ENCODE measurements at places on chromosomes 4 and X.
A peak's percentile ranks its signal among the peaks of the same experiment; 100 is the strongest.

- no peak for DNase-seq
Observed at GRCh38 chr4:21964762-21965319, 16.3 kb upstream of the KCNIP4 start.

GRCh38 chrX:39176105-39176504 is 374.8 kb downstream of the MID1IP1 start:
- no peak for DNase-seq

- no peak for DNase-seq
Observed at GRCh38 chrX:18676050-18676449, 4.1 kb upstream of the RS1 start.

DNA sequence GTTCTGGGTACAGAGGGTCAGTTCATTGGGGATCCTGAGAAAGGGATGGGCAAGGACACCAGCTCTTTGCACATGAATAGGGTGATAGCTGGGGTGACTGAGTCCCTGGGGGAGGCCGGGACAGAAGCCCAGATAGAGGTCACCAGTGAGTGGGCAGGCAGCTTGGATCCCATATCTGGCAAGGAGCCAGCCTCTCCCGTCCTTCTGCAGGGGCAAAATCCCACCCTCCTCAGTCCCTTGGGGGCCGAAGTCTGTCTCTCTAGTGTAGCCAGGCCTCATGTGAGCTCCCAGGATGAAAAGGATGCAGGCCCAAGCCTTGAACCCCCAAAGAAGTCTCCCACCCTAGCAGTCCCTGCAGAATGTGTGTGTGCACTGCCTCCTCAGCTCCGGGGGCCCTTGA is 16.9 kb upstream of the GAGE10 start:
- no peak for DNase-seq

DNA sequence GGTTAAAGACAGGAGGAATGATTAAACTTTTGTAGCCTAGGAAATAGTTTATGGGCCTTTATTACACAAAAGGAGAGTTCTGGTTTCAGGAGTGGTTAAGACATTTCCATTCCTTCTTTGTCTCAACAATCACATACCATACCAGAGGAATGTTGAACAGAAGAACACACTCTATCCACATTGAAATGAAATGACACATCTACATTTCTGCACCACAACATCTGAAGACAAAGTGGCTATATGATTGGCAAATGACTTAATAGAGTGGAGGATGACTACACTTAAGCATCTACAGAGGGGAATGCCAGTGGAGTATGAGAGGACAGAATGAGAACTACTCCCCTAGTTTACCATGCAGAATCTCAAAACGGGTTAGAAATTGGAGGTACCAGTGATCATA is 8.0 kb downstream of the CYP2U1 start:
- DNase-seq, result no peak

- no peak for DNase-seq
Observed at GRCh38 chr4:46554760-46555465, 165.0 kb upstream of the GABRA2 start.

DNA sequence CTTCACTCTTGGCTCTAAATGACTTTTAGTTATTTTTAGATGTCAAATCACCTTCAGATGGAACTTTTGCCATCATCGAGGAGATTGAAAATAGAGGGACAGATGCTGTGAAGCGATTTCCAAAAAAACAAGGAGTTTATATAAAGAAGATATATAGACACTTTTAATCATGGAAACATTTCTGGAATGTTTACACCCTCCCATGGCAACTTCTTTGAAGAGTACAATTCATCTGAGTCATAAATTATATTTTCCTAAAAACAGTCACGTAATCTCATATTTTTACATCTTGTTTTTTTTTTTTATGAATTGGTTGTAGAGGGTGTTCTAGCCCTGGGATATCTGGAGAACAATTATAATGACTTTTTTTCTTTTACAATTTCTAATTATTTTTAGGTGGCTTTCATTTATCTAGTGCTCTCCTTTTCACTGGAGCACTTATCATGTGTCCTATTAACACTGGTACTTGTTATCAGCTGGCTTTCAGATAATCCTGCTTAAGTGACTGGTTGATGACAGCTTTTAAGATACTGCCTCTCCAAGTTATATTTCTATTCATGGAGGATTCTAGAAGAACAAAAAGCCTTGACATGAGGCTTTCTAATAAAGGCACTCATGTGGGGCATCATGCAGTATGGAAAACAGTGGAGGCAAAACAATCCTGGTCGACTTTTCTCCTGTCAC is 24.9 kb downstream of the PCDH7 start:
- DNase-seq, result no peak

GRCh38 chr4:140085062-140085622 is 68.8 kb downstream of the MAML3 start:
- DNase-seq, result no peak

DNA sequence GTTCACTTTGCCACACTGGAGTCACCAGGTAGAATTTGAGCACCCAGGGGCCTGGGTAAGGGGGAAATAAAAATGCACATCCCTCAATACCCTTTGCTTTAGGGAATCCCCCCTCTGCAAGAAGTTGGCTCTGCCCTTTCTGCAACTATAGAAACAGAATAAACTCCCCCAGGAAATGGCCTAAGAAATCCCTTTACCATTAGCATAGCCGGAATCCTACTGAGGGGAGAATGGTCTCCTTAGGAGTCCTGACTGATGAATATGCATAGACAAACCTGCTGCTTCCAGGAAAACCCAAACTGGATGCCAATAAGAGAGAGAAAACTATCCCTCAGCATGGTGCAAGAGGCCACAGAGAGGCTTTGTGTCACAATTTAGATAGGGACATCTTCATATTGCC is 11.0 kb downstream of the EFHC2 start:
- DNase-seq, result no peak

- no peak for DNase-seq
Observed at GRCh38 chrX:39242187-39242586, 440.9 kb downstream of the MID1IP1 start.

GRCh38 chrX:153770601-153771414 is 6.8 kb downstream of the PLXNB3 start:
- no peak for DNase-seq

DNA sequence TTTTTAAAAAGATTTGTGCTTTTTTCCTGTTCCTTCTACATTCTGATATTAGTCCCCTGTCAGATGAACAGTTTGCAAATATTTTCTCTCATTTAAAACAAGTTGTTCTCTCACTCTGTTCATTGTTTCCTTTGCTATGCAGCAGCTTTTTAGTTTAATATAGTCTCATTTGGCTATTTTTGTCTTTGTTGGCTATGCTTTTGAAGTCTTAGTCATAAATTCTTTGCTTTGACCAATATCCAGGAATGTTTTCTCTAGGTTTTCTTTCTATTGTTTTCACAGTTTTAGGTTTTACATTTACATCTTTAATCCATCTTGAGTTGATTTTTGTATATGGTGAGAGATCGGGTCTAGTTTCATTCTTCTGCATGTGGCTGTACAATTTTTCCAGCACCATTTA is 136.8 kb downstream of the TET2 start:
- no peak for DNase-seq

GRCh38 chr4:78566834-78567499 is 15.4 kb downstream of the ANXA3 start:
- DNase-seq, result no peak

DNA sequence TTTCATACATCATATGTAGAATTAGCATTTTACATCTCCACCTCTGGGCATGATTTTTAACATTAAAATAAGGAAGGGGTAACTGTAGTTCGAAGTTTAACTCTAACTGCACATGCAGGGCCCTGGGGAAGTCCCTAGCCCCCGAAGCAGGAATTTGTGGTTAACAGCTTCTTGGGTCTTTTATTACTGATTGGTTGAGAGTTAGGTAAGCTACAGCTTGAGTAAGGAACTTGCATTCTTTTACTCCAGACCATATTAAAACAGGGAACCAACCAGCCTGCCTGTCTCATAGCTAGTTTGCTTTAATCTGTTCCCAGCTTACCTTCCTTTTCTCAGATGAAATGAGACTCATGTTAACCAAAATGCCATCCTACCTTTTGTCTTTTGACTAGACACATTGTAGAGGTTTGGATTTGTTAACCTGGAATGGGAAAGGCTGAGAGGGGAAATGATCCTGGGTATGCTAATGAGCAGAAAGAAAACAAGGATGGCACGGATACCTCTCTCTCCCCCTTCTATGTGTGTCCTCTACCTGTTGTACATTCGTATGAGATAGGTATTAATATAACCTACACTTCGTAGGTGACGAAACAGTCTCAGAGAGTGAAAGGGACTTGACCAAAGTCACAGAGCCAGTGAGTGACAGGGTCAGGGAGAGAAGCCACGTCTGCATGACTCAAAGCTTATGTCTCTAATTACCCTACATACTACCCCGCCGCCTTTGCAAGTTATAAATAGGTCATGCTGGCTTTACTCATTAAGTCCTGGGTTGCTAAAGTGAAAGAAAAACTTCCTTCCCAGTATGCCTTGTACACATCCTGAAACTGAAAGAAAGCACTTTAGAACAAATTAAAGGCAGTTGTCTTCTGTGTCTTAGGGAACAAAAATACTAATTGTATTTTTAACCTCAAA is 119.5 kb upstream of the AFF2 start:
- DNase-seq, result peak; percentile 46

DNA sequence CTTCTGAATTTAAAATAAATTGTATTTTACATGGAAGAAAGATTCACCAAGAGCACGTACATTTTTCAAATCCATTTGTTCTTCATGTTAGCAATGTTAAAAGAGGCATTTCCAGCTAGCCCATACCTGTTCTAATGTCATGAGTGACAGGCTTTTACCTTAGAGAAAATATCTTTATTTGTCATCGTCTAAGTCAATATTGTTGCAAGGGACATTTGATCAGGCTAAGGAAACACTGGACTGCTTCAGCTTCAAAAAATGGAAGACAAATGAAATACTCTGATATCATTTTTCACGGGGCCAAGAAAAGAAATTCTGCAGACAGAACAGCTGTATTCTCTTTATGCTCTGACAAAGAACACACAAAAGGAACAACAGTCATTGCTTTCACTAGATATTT is 207.7 kb downstream of the RCHY1 start:
- no peak for DNase-seq

GRCh38 chrX:149151805-149152757 is 353.0 kb downstream of the IDS start:
- no peak for DNase-seq

GRCh38 chr4:138689593-138689992 is 326.0 kb upstream of the NOCT start:
- no peak for DNase-seq

DNA sequence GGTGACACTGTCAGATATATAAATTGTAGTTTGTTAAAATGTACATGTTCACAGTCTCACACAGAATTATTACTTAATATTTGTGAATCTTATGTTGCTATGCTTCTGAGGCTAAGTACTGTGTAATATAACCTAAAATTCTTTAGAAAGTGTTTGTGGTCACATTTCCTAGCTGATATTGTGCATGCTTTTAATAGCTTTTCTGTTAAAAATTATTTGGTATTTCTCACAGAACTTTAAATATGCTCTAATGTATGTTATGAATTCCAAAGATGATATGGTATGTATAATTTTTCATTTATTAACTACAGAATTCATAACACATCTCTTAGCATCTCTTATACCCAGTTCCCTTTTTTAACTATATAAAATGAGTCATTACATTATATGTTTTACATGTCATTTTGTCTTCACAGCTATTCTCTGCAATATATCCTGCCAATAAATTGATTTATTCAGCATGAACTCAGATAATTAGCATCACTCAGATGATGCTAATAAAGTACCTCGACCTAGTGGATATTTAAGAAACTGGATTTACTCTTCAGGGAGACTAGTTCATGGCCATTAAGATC is 9.3 kb downstream of the PTPN13 start:
- no peak for DNase-seq

DNA sequence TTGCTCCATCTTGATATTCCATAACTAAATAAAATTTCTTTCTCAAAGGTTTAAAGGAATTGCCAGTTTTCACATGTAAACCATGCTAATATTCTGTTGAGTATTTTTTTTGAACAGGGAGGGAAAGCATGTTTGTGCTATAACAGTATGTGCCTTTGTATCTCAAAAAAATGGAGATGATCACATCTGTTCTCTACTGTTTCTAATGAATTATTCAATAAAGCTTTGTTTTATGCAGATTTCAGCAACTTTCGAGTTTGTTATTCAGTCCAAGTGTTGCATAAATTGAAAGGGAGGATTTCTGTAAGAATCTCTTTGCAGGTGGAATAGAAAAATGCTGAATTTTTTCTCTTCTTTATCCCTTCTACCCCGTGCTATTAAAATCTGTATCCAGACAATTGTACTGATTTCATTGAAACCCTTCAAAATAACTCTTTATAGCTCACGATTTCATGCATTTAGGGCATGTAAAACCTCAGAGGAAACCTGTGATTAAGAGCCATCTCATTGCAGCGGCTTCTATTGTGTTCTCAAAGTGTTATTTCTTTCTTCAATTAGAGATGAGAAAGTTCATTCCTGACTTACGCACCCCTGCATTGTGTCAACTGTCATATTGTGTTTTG is 42.1 kb downstream of the NEIL3 start:
- no peak for DNase-seq

GRCh38 chr4:17065821-17066220 is 167.4 kb upstream of the LDB2 start:
- DNase-seq, result no peak

Data from activated naive CD4-positive, alpha-beta T cell treated with anti-CD3 and anti-CD28 coated beads, Interleukin-2, amount 50 U/mL, for 16 hours (primary cell).